ENCODE measurements at places on chromosomes 11 and 22.

DNA sequence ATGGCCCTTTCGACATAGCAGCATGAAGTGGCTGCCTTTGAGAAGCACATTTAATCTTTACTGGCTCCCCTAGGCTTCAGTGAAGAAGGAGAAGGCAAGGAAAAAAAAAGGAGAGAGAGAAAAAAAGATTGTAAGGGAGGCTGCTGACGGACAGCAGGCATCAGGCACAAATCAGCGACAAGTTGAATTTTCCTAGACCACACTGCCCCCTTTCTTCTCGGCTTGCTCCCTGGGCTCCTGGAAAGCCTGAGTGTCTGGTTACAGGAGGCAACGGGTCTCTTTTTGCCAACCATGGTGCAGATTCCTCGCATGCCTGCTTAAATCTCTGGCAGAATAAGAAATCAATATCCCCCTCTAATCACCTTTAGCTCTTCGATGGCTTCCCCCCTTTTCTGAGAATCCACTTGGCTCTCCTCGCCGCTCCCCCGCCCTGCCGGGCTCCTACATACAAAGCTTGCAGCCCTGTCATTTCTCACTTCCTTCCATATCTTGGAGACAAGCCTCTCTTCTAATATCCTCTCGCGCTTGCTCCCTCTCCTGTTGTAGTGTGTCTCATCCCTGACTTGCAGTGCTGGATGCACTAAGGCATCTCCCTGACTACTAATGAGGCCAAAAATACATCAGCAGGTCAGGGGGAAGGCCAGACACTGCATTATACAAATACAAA, 14.3 kb downstream of the BLID start:
- H3K4me3 ChIP-seq, result peak overlapping the region; percentile 64
- no peaks in the 10 kb centered on the region for H3K27me3 ChIP-seq
- H3K4me1 ChIP-seq, result peaks cover 48% of the 10 kb centered on the region
- H3K27ac ChIP-seq, result peak overlapping the region; percentile 78
- peak; percentile 93 for DNase-seq

- DNase-seq, result peak; percentile 85
- H3K27me3 ChIP-seq, result peaks cover 13% of the 10 kb centered on the region
- no peaks in the 10 kb centered on the region for H3K36me3 ChIP-seq
- H3K27ac ChIP-seq, result no peak overlapping the region
These were observed 1.1 kb downstream of the CDC42EP1 start for GRCh38 chr22:37561212-37562048.

- no peak overlapping the region for H3K4me3 ChIP-seq
- DNase-seq, result peak; percentile 57
- H3K4me1 ChIP-seq, result no peaks in the 10 kb centered on the region
- no peaks in the 10 kb centered on the region for H3K27me3 ChIP-seq
These were observed 944 bp downstream of the C11orf86 start for GRCh38 chr11:66976028-66976467.

DNA sequence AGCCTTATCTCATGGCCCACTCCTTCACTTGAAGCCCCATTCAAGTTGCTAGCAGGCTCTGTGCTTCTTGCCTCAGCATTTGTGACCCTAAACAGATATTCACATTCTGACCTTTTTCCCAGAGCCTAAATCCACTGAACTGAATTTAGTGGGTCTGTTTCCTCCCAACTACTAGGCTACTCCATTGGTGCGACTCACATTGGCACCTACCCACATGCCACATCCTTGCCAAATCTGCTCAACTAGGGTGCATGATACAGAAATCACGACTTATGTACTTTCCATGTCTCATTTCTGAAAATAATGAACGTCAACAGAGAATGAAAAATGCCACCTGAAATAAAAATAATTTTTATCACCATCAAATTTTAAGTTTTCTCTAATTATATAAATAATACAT, 8.4 kb upstream of the MMP12 start:
- H3K4me1 ChIP-seq, result no peaks in the 10 kb centered on the region
- no peaks in the 10 kb centered on the region for H3K27me3 ChIP-seq
- no peak overlapping the region for H3K4me3 ChIP-seq
- H3K27ac ChIP-seq, result no peak overlapping the region
- no peak for DNase-seq

- no peaks in the 10 kb centered on the region for H3K36me3 ChIP-seq
- DNase-seq, result no peak
- H3K4me1 ChIP-seq, result no peaks in the 10 kb centered on the region
These were observed 395.7 kb downstream of the AASDHPPT start for GRCh38 chr11:106473089-106473722.

DNA sequence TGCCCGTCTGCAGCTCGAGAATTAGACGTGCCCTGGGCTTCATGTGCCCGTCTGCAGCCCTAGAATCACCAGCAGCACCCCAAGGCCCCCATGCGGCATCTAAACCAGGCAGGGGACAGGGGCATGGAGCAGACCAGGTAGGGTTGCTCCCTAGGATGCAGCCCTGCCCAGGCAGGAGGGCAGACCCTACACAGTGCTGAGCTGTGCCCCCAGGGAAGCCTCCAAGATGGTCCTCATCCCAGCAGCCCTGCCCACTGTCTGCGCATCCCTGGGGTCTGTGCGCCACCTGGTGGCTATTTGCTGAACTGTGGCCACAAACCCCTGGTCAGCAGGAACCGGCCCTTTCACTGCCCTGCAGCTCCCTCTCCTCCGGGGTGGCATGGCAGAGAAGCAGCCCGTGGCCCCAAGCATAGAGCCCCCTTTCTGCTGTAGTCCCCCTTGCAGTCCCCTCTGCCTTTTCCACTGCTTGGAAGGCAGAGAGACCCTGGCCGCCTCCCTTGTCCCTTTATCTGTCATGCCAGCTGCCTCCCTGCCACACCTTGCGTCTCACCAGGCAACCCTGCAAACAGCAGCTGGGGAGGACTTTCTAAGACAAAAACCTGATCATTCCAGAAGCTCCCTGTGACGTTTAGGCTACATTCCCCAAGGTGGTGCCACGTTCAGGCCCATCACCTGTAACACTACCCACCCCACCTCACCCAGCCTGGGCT, 86.6 kb downstream of the KCNQ1 start:
- H3K36me3 ChIP-seq, result no peaks in the 10 kb centered on the region
- H3K27me3 ChIP-seq, result no peaks in the 10 kb centered on the region
- H3K27ac ChIP-seq, result no peak overlapping the region
- DNase-seq, result peak; percentile 48

GRCh38 chr22:30390974-30391691, 3.9 kb upstream of the RNF215 start:
- peak; percentile 71 for DNase-seq
- no peak overlapping the region for H3K4me3 ChIP-seq
- peak overlapping the region; percentile 54 for H3K27ac ChIP-seq
- H3K36me3 ChIP-seq, result no peaks in the 10 kb centered on the region
- peaks cover 12% of the 10 kb centered on the region for H3K4me1 ChIP-seq

- no peaks in the 10 kb centered on the region for H3K36me3 ChIP-seq
- no peaks in the 10 kb centered on the region for H3K27me3 ChIP-seq
- no peak overlapping the region for H3K27ac ChIP-seq
- H3K4me3 ChIP-seq, result no peak overlapping the region
- DNase-seq, result no peak
These were observed 51.0 kb upstream of the SC5D start for GRCh38 chr11:121241343-121242211.

DNA sequence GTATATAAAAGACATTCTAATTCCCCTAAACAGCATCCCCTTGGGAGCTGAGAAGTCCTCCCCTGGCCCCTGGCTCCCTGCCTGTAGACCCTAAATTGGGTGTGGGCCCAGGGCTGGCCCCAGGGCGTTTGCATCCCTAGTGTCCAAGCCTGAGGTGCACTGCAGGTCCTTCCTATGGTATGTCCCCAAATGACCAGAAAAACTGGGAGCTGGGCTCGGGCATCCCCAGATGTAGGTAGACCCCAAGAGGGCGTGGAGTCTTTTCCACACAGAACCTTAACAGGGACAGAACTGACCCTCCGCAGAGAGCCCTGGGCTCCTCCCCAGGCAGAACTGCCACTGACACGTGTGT, 782 bp upstream of the OSBPL5 start:
- no peaks in the 10 kb centered on the region for H3K36me3 ChIP-seq
- H3K27ac ChIP-seq, result no peak overlapping the region
- no peak overlapping the region for H3K4me3 ChIP-seq
- no peaks in the 10 kb centered on the region for H3K27me3 ChIP-seq
- H3K4me1 ChIP-seq, result peaks cover 10% of the 10 kb centered on the region
- DNase-seq, result no peak

DNA sequence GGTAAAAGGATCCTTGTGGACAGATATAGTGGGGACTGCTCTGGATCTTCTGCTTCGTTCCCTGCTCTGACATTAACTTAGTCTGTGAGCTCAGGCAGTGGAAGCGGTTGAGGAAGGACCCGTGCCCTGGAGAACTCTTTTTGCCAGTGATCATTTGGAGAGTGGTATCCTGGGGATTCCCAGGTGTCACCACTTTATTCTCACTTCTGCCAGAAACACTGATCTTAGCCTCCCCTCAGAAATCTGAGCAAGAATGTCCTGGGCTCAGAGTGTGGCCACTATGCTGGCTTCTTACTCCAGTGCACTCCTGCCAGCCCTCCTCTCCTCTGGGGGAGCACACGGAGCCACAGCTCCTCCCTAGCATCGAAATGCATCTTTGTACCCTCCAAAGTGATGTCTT, 7.6 kb upstream of the PHOX2A start:
- H3K27me3 ChIP-seq, result peaks cover 53% of the 10 kb centered on the region
- no peaks in the 10 kb centered on the region for H3K36me3 ChIP-seq
- H3K27ac ChIP-seq, result no peak overlapping the region
- DNase-seq, result no peak
- H3K4me1 ChIP-seq, result no peaks in the 10 kb centered on the region

GRCh38 chr22:41357191-41357590, 24.6 kb upstream of the TEF start:
- no peak for DNase-seq
- H3K4me1 ChIP-seq, result no peaks in the 10 kb centered on the region
- H3K27me3 ChIP-seq, result no peaks in the 10 kb centered on the region

DNA sequence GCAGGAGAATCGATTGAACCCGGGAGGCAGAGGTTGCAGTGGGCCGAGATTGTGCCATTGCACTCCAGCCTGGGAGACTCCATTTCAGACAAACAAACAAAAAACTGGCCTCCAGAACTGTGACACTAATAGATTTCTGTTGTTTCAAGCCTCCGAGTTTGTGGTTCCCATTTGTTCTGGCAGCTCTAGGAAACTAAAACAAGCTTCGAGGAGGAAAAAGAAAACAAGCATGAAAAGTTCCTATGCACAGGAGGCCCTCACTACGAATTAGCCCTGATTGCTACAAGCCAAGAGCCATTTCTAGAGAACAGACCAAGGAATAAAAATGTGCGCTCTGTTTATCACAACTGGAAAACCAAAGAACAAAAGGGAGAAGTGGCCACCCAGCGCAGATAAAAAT, 47.8 kb upstream of the SHANK2 start:
- H3K4me3 ChIP-seq, result no peak overlapping the region
- peaks cover 3% of the 10 kb centered on the region for H3K27me3 ChIP-seq
- no peak overlapping the region for H3K27ac ChIP-seq
